ENCODE measurements at places on chromosomes 2 and 18.

DNA sequence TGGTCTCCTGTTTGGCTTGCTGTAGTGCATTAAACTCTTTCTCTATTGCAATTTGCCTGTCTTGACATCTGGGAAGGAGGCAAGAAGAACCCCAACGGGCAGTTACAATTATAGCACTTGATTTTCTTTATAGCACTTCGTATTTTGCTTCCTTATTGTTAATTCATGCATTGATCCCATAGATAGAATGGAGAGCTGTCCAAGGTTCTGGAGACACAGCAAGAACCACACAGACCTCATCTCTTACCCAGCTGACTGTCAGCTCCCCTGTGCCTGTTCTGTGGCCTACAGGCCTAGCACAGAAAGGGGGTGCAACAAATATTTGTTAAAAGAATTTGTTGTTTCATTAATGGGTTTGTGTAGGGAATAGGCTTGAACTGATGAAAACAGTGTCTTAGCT lies 194.3 kb downstream of the GALNT1 start:
- DNase-seq: no peak

GRCh38 chr18:6543330-6543908 lies 128.7 kb upstream of the L3MBTL4 start:
- no peak for DNase-seq

- no peak for DNase-seq
Observed at GRCh38 chr2:112199188-112199587, 55.7 kb downstream of the ZC3H8 start.

GRCh38 chr2:26767894-26768487 lies 3.9 kb downstream of the SLC35F6 start:
- DNase-seq: no peak

DNA sequence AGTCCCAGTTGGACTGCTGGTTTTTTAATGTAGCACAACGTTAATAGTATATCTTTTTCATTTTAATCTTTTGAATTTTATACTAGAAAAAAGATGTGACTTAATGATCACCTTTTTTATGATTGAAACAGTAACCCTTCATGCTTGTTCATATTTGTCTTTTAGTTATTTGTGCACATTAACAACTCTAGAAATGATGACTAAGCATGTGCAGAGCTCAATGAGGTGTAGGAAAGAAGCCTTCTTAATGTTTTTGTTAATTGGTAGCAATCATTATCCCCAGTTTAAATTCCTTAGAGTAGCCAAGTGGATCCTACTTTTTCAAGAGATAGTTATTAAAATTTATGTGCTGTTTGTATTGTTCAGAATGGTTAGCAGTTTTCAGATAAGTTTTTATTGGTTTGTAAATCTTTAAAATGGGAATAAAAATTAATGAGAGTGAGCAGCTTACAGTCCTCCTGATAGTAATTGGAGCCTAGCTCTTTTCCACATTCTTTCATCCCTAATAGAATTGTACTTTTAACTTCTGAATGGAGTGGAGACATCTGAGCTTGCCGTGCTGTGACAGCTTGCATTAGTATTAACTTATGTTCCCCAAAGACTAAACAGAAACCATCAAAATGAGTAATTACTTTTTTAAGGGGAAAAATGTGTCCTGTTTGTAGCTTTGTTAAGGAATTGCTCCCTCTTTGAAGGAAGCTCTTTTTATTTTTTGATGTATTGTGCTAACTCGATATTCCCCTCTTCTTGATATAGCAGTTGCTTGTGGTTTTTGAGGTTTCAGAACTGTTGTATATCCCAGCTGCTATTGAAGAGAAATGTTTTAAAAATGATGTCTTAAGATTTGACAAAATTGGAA lies 17.3 kb downstream of the PIK3C3 start:
- DNase-seq: no peak

DNA sequence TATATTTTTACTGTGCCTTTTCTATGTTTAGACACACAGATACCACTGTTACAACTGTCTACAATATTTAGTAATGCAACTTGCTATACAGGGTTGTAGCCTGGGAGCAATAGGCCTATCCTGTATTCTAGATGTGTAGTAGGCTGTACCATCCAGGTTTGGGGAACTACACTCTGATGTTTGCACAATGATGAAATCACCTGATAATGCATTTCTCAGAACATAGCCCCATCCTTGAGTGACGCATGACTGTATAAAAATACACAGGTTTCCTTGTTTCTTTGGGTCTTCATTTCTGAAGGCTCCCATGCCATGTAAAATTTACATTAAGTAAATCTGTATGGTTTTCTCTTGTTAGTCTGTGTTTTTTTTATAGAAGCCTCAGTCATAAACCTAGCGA lies 270.9 kb upstream of the SKOR2 start:
- DNase-seq: no peak

DNA sequence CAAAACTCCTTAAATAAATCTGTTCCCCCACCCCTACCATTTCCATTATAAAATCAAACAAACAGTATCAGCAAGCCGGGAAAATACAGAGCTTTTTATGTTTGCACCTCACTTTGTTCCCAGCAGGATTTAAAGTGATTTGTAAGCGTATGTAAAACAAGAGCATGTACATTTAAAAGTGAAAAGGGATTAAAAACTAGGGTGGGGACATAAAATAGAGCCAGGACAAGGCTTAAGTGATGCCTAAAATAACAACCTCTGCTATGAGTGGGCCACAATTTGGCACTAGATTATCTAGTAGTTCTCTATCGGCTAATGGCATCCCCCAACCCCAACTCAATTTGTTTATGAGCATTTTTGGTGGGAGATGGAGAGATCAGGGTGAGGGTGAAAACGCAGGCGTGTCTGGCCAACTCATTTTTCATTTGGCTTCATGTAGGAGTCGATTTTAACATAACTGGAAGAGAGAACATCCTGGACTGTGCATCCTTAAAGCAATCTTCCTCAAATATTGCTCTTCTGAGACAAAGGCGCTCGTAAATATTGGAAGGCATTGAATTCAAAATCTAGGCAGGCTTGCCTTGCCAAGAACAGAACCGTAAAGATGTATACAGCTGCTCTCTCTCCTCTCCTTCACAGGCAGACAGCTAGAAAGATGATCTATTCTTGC lies 34.5 kb upstream of the TSPYL6 start:
- DNase-seq: no peak

DNA sequence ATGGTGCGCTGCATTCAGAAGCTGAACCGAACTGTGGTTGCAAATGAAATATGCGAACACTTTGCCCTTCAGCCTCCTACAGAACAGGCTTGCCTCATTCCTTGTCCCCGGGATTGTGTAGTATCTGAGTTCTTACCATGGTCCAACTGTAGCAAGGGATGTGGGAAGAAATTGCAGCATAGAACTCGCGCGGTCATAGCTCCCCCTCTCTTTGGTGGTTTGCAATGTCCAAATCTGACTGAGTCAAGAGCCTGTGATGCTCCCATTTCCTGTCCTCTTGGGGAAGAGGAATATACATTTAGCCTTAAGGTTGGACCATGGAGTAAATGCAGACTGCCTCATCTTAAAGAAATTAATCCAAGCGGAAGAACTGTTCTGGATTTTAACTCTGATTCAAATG lies 291.4 kb downstream of the THSD7B start:
- DNase-seq: no peak

DNA sequence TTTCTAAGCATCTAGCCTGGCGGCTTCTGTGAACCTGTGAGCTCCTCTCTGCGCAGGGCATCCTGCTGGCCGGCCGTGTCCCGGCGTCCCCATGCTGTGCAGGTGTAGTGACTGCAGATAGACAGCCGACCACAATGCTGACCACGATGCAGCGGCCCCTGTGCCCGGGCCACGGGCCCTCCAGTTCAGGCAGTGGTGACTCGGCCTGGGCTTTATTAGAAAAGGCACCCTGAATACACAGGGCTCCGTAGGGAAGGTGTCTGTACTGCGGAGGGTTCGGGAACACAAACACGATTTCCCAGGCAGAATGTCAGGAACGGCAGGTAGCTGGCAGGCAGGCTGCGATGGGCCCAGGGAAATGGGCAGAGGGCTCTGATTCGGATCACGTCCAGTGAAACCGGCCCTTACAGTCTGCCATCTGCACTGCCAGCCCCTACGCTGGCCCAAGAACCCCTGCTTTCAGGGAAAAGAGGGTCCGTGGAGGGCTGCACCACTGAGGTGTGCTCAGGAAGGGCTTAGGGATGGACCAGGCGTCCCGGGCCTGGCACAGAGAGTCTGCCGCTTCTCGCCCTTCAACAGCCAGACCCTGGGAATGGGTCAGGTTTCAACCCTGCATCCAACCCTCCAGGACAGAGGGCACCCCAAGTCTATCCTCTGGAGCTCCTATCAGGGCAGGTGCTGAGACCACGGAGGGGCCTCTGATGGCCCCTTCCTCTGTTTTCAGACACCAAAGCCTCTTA lies 196.5 kb downstream of the HDAC4 start:
- DNase-seq: no peak

DNA sequence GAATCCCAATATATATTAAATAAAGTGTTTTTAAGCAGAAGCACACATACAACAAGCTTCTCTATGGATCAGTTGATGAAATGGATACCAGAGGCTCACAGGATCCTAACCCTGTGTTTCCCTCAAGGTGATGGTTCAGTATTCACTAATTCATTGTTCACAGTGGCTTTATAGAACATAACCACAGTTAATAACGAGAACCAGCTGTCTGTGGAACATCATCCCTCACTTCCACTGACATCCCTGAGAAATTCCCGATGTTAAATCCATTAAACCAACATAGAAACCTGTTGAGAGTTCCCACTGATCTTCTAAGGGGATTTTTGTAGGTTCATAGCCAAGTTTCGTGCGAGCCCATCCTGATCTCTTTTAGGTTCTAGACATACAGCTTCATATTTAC lies 29.0 kb downstream of the CCDC195 start:
- DNase-seq: no peak

DNA sequence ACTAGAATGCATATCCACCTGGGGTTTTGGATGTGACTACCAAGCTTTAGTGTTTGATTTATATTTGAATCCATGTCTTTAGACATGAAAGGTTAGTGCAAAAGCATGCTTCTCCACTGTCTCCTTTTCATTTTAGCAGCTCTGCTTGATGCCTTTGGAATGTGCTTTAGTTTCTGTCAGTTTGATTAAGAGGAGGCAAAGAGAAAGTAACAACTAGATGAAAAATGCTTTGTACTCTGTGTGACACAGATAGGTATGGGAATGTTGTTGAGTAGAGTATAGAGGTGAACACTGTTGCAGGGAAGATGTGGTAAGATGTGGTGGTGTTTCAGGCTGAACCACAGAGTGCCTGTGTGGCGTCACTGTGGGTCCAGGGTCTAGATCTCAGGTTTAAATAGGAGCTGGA lies 19.8 kb downstream of the PIK3C3 start:
- DNase-seq: no peak

DNA sequence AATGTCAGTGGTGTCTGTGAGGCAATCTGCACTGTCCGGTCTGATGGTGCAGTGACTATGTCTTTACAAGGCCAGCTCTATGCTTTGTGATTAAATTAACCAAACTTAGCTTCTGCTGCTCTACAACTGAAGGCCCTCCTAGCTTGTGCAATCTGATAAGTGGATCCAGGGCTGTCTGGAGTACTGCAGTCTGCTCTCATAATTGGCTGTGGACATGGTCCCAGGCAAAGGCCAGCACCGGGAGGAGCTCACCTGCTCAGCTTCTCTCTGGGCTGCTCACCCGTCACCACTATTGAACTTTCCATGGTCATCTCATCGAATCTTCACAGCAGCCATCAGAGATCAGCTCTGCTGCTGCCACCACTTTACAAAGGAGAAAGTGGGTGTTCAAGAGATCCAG lies 13.0 kb upstream of the APCDD1 start:
- no peak for DNase-seq

GRCh38 chr2:128466776-128467175 lies 148.1 kb upstream of the HS6ST1 start:
- DNase-seq: no peak

DNA sequence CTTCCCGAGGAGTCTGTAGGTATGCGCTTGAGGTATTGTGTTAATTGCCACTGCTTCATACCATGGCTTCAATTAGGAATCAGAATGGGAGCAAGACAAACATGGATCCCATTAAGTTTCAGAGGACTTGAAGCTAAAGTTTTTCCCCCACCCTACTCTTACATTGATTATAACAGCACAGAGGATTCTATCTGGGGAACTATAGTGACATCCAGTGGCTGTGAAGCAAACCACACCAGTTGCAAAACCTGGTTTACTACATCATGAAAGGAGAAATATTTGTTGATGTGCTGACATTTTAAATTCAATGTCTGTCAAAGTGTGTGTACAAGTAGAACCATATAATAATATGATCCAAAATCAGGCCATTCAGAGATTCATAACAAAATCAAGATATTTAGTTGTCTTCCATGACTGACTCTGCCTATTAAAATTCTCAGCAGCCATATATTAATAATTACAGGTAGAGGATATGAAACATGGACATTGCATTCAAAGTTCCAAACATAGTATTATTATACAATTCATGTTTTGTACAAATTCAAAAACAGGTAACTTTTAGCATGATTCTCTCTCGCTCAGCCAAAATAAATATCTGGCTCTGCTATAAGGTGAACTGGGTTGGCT lies 82.9 kb downstream of the GRB14 start:
- DNase-seq: no peak

GRCh38 chr2:70673041-70673647 lies 94.9 kb downstream of the ADD2 start:
- DNase-seq: no peak

GRCh38 chr2:45944074-45944473 lies 292.6 kb downstream of the PRKCE start:
- DNase-seq: no peak

DNA sequence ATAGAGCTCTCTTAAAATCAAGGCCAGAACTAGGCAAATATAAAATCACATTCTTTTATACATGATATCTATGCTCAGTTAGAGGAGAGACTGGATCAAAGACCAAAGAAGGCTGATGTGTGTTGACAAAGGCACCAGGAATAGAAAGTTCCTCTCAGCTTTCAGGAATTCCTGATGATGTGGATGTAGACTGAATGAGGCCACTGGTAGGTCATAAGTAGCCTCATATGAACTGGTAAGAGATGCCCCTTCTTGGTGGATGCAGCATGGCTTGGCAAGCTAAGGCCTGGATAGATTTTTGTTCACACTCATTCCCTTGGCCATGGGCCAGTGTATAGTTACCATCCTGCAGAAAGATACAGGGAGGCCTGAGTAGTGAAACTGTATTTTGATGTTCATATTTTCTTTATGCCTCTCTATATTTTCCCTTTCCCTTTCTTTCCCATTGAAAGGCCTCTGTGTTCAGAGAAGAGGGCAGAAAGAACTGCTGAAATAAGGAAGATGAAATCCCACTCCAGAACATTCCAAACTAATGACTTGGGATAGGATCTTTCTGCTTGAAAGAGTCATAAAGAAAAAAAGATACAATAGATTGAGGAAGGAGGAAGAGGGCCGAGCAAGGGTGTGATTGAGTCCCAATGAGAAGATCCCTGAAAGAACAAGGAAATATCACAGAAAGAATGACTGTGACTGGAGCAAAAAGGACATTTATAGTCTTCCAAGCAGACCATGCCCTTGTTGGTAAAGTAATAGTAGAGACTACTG lies 2182.7 kb upstream of the PIK3C3 start:
- DNase-seq: no peak

DNA sequence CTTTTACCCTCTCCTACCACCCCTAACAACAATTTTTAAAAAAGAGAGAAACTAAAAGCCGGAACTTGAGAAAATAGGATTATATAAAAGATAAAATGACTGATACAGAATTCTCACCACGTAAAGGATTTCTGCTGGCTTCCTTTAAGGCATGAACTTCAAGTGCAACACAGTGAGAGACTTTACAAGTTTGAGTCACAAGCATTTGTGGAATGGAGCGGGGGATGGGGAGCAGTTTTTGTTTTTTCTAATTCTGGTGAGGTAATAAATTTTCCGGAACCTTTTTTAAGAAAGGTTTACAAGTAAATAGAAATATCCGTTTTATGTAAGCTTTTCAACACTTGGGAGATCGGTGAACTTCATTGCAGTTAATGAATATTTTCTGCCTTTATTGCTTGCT lies 1.8 kb upstream of the CDH2 start:
- DNase-seq: no peak

GRCh38 chr2:42298132-42298531 lies 62.9 kb downstream of the COX7A2L start:
- no peak for DNase-seq
